H4 (cell line): ENCODE measurements at places on chromosomes 11 and 22.
A peak's percentile ranks its signal among the peaks of the same experiment; 100 is the strongest.

DNA sequence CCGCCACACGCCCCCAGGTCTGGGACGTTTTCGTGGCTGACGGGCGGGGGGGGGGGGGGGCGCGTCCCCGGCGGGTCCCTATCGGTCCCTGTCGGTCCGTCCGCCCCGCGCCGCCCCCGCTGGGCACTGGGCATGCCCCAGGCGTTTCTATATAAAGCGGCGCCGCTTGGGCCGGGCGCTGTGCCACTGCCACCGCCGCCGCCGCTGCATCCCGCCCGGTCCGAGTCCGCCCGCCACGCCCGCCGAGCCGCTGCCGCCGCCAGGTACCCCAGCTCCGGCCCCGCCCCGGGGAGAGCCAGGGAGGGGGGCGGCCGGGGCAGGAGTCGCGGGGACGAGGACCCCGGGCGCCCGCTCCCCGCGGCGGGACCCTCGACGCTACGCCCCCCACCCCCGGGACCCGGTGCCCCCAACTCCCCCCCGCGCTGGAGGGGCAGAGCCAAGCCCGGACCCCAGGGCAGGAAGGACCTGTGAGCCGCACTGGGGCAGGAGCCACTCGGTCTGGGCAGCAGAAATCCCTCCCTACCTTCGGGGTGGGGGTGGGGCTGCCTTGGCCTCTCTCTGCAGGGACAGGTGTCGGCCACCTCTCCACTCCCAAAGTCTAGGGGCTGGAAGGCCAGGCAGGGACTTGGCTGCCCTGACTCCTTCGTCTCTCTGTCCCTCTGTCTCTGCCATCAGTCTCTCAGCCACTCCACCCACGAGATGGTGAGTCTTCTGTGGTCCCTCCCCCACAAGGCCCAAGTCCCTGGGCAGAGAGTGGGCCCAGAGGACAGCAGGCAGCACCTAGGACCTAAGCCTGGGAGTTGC lies at the start of gene CARNS1:
Gene CARNS1, plus strand, starts transcription at position 178 of the 804 bp plus-strand sequence. Its CDS starts 522 bp downstream, at position 700.
- no peak for DNase-seq

- DNase-seq = no peak
These were observed 8.3 kb downstream of the MLC1 start for GRCh38 chr22:50076646-50077535.

DNA sequence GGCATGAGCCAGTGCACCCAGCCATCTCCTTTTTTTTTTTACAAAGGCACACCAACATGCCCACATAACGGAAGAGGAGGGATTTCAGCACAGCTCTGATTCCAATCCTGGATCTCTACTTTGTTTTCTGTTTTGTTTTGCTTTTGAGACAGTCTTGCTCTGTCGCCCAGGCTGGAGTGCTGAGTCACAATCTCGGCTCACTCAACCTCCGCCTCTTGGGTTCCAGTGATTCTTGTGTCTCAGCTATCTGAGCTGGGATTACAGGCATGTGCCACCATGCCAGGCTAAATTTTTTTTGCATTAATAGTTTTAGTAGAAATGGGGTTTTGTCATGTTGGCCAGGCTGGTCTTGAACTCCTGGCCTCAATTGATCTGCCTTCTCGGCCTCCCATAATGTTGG lies 28.1 kb downstream of the VSTM5 start:
- DNase-seq = peak; percentile 22

- no peak for DNase-seq
These were observed 212.5 kb downstream of the CSNK2A3 start for GRCh38 chr11:11140510-11140909.
